ENCODE measurements at places on chromosomes 2 and 18.

DNA sequence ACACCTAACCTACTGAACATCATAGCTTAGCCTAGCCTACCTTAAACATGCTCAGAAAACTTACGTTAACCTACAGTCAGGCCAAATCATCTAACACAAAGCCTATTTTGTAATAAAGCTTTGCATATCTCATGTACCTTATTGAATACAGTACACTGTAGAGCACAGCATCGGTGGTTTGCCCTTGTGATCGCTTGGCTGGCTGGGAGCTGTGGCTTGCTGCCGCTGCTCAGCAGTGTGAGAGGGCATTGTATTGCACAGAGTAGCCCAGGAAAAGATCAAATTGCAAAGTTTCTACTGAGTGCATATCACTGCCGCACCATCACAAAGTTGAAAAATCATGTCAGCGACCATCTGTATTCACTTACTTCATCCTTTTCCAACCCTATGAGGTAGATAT lies 62.3 kb upstream of the NCK2 start:
- no peak for DNase-seq

DNA sequence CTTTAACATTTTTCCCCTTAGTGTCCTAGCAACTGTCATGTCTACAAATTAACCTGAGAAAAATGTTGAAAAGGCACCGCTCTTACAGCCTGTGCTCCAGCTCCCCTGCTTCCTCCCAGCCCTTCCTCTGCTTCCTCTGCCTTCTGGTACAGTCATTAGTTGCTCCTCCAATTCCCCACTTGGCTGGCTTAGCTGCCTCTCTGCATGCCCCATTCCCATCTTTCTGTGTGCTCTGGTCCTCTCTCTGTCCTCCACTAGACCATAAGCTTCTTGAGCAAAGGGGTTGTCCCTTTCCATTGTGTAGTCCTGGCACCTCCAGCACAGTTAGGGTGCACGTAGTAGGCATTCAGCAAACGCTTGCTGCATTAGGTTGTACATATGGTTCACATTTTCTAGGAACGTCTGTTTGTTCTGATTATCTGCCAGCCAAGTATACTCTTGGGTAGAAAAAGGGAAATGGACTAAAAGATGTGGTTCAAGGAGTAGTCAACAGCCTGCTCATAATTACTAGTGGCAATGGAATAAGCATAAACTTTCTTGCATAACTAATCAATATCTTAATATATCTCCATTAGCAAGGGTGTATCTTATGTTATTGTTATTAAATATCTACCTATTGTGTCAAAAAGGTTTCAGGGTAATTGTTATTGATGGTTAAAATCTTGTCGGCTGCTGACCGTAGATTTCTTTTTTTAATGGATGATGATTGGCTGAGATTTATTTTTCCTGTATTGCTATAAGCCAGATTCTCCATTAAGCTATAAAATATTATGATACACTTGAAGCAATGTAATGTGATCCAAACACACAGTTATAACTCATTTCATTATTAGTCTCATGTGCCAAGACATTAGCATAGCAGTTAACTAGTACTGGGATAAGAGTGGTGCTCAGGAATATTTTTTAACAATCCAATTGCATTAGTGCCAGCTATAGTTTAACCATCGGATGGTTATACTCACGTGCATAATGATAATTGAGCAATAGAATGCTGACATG lies 340.1 kb downstream of the SLC4A3 start:
- no peak for DNase-seq

GRCh38 chr2:116580209-116580608 lies 1234.3 kb upstream of the DDX18 start:
- DNase-seq, result no peak

GRCh38 chr2:170929686-170930050 lies 615 bp downstream of the GORASP2 start:
- DNase-seq, result peak; percentile 34

GRCh38 chr18:41719808-41720207 lies 235.2 kb upstream of the PIK3C3 start:
- no peak for DNase-seq

DNA sequence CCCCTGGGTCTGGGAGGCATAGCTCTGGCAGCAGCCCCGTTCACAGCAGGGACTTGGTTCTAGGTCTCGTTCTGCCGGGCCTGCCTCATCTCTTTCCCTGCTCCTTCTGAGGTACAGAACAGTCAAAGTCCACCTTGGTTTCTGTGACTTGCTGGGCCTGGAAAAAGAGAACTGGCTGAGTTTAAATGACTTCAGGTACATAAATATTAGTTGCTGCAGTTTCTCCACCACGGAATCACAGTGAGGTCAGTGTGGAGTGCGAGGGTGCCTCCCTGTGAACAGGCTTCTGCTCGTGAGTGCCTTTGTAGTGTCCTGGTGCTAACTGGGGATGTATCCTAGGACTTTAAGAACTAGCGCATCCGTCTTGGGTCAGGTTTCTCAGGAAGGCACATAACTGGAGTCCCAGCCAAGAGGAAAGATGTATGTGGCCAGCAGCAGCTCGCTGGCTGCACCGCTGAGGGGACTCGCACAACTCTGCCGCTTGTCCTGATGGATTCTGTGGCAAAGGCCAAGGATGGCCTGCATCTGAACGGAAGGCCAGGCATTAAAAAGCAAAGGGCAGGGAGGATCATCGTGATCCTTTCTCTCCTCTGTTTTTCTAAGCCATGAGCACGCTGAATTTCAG lies 188.6 kb downstream of the SH3RF3 start:
- DNase-seq, result no peak

DNA sequence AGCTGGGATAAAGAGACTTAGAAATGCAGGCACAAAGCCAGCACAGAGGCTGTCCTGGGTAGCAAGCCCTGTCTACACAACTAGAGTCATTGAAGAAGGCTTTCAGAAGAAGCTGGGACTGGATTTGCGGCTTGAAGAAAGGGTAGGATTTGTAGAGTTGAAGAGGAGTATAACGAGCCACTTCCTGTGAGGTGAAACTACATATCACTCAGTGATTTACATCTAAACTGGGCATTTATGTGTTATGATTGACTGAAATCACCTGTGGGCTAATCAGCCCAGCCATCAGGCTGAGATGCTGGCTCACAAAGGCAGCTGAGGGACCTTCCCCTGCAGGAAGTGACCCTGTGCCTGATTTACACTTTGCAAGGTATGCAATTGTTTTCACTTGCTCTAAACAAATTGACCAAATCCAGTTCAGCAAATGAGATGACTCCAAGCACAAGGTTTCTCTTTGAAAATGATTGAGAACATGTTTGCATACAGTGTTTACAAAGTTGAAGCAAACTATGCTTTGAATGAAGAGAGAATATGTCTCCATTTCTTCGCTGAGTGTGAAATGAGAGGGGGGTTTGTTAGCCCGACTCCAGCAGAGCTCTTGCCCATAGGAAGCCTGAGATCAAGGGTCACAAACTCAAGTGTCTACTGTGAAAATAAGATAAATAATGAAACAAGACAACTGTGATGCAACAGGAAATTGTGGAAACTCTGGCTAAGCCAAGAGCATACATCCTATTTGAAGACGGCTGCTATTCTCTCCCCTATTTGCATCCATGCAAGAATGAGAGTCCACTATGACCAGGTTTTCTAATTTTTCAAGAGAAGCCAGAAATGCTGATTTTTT lies 69.3 kb upstream of the HK2 start:
- DNase-seq, result no peak

- DNase-seq, result no peak
Measured at GRCh38 chr18:1133541-1133940, 228.9 kb downstream of the ADCYAP1 start.

DNA sequence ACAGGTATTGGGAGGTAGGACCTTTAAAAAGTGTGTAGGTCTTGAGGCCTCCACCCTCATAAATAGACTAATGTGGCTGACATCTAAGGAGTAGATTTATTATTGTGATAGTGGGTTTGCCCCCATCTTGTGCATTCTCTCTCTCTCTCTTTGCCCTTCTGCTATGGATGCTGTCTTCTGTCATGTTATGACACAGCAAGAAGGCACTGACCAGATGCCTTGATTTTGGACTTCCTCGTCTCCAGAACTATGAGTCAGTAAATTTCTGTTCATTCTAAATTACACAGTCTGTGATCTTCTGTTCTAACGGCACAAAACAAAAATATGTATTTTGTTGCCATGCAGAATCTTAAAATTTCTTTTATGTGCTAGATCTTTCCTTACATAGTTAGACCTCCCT lies 66.9 kb downstream of the ATAD2B start:
- no peak for DNase-seq

GRCh38 chr2:141994066-141994465 lies 136.8 kb downstream of the LRP1B start:
- DNase-seq, result no peak

- peak; percentile 23 for DNase-seq
Measured at GRCh38 chr2:23925702-23926289, 1.1 kb downstream of the ATAD2B start.

- DNase-seq, result no peak
Measured at GRCh38 chr2:65504201-65504600, 71.8 kb upstream of the SPRED2 start.

DNA sequence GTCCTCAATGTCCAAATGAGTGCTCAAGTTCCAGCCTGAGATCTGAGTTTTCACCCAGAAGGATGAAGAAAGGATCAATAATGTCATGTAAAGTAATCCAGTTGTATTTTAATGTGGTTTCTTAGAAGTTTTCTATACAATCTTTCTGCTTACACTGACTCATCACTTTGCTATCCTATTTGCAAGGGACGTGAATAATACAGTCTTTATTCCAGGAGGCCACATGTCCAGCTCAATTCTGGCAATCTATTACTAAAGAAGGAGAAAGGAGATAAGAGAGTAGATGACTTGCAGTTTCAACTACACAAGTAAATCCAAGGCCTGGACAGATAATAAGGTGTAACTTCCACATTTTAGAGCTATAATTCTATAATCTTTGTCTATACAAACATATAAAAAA lies 601.1 kb upstream of the SETBP1 start:
- DNase-seq, result no peak

- no peak for DNase-seq
Measured at GRCh38 chr2:172775319-172775718, 39.7 kb downstream of the RAPGEF4 start.

DNA sequence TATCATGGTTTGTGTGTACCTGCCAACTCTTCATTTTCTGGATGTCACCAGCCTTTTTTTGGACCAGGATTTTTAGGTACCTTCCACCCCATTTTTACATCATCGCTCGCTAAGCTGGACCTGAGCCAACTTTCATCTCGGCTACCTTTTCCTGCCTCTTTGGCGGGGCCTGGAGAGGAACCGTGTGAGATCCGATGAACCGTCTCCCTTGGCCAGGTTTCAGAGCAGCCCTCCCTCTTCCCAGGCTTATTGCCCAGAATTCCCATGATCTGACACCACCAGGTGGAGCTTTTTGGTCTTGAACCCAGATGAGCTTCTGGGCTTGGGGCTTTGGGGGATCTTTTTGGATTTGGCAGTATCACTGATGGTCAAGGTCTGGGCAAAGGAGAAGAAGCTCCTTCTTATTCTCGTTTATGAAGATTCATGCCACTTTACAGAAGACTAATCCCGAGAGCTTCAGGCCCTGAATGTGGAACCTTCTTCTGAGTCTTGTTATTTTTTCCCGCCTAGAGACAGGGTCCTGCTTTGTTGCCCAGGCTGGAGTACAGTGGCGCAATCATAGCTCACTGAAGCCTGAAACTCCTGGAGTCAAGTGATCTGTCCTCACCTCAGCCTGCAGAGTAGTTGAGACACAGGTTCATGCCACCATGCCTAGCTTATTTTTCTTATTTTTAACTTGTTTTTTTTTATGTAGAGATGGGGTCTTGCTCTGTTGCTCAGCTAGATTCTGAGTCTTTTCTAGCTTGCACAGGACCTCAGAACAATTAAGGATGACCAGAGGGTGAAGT lies 50.4 kb downstream of the GATA6 start:
- no peak for DNase-seq

DNA sequence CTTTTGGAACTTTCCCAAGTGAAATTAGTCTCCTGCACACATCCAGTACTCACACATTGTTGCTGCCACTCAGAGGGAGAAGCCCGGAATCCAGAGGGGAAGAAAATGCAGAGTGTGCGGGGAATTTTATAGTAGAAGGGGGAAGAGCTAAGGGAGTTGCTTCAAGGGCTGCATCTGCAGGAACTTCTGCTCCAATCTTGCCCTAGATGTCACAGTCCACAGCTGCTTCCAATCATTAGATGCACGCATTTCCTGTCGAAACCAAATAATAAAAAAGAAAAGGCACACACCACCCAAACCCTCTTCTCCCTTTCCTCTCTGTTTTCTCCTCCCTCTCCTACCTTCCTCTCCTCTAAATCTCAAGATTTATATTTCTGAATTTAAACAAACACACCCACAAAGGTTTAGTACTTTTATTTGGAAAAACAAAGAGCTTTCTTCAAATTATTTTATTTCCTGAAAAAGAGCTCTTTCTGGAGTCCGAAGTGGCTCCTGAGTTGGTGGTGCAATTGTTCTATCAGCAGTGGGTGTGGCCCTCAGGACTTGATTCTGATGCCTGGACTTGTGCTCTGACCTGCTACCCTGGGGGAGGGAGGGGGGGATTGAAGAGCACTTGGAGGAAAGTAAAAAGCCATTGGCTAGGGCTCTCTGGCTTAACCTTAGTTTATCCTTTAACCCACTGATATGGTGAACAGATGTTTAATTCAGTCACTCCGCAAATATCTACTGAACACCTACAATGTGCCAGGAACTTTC lies 72.0 kb downstream of the KCNE4 start:
- no peak for DNase-seq

- no peak for DNase-seq
Measured at GRCh38 chr2:235734688-235735231, 240.9 kb downstream of the AGAP1 start.

- DNase-seq, result no peak
Measured at GRCh38 chr2:195495351-195495750, 161.7 kb upstream of the SLC39A10 start.

GRCh38 chr2:234289834-234290590 lies 206.9 kb downstream of the ARL4C start:
- peak; percentile 28 for DNase-seq

GRCh38 chr18:3062798-3063680 lies 50.1 kb upstream of the LPIN2 start:
- peak; percentile 40 for DNase-seq

- DNase-seq, result no peak
Measured at GRCh38 chr2:226771067-226771466, 28.6 kb downstream of the IRS1 start.

GRCh38 chr2:96089356-96090195 lies 26.8 kb downstream of the ADRA2B start:
- DNase-seq, result no peak

DNA sequence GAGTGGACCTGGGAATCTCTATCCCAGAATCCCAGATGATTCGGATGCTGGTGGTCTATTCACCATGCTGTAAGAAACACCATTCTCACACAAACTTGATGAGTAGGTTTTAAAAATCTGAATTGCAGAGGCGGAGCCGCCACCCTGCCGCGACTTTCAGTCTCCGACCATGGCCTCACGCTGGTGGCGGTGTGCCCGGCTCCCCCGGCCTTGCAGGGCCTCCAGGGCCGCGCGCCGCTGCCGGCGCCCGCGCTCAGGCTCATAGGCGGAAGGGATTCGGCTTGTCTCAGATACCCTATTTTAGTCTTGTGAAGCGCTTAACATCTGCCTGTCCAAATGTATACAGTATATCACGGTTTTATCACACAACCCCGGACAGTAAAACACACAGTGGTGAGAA lies 2.6 kb upstream of the PPM1B start:
- no peak for DNase-seq

- no peak for DNase-seq
Measured at GRCh38 chr2:98155291-98155690, 68.3 kb downstream of the VWA3B start.

Measured in activated T-helper 9 cell treated with anti-CD3 and anti-CD28 coated beads, Interleukin-2, amount 50 U/mL, for 16 hours (primary cell).